ENCODE measurements at places on chromosomes 12 and 14.

- DNase-seq, result no peak
These were observed 37.4 kb downstream of the GAS2L3 start for GRCh38 chr12:100610666-100611430.

- DNase-seq, result no peak
These were observed 114.4 kb downstream of the SLC38A1 start for GRCh38 chr12:46154221-46154985.

DNA sequence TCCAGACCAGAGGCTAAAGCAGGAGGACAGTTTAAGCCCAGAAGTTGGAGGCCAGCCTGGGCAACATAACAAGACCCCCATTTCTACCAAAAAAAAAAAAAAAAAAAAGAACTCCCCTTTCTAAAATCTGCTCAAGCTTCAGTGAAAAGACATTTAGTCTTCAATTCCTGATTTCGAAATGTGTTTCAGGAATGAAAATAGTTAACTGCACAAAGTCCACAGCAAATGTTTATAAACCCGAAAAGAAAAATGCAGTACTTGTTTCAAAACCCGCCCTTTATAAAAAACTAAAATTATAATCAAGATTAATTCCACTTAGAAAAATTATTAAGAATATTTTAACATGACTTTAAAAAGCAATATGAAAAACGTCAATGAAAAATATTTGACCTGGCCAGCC lies 12.1 kb downstream of the ATXN2 start:
- DNase-seq, result no peak

DNA sequence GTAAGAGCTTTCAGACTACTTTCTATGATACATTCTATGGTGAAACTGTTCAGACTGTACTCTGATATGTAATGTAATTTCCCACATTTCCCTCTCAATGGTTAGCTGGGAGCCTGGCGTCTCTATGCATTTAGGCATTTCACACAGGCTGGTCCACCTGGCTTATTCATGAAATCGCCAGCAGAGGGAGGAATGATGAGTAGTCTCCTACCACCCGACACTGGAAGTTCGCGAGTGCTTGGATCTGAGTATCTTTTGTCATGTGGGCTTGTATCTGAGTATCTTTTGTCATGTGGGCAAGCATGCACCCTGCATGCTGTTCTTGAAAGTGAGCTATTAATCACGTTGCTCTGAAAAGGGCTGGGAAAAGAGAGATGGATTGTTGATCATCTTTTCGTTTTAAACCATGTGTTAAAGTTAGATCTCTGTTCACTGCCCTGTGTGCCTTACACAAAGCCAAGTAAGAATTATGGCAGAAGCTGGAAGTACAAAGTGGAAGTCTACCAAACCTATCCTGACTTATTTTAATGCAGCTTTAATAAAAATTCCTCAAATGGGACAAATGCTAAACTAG lies 235.0 kb downstream of the ATP23 start:
- no peak for DNase-seq

GRCh38 chr12:70006619-70006973 lies 181.6 kb downstream of the MYRFL start:
- DNase-seq, result no peak

DNA sequence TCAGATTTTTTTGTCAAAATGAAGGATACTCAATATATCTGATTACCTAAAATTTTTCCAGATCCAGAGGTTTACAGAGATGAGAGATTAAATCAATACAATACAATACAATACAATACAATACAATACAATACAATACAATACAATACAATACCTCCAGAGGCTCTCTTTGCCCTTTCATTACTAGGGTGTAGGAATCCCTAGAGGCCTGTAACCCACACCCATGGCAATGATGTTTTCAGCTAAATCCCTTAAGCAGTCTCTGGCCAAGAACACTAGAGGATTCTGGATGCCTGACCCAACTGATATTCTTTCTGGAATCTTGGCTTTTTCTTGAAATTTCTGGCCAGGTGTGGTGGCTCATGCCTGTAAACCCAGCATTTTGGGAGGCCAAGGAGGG lies 23.7 kb upstream of the AEBP2 start:
- no peak for DNase-seq

DNA sequence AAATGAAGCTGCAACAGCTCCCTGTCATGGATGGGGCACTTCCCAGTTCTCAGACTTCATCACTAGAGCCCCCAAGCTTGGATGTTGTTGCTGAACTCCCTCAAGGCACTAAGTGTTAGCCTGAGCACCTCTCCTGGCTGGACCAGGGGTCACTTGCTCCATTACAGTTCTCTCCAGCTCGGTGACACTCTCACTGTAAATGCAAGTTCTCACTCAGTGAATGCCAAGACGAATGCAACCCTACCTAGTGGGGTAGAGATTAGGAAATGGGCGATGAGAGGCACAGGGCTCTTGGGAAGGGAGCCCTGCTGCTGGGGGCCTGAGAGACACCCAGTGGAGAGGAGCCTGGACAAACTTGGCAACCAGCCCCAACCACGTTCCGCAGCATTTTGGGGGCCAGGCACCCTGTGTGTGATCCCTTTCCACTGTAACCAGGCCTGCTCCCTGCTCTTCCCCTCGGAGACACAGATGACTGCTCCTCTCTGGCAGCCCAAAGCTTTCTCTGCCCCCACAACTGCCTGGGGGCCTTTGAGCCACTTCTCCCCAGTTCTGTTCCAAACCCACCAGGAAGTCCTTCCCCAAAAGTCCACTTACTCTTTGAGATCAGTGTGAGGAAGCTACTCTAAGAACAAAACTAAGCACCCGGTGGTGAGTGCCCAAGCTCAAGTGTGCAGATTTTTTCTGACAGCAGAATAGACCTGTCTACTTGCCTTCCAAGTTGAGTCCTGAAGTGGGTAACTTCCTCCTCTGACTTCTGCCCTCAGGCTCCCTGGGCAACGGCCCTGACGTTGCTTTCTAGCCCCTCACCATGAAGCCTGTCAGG lies 8.0 kb upstream of the SELPLG start:
- DNase-seq, result no peak

DNA sequence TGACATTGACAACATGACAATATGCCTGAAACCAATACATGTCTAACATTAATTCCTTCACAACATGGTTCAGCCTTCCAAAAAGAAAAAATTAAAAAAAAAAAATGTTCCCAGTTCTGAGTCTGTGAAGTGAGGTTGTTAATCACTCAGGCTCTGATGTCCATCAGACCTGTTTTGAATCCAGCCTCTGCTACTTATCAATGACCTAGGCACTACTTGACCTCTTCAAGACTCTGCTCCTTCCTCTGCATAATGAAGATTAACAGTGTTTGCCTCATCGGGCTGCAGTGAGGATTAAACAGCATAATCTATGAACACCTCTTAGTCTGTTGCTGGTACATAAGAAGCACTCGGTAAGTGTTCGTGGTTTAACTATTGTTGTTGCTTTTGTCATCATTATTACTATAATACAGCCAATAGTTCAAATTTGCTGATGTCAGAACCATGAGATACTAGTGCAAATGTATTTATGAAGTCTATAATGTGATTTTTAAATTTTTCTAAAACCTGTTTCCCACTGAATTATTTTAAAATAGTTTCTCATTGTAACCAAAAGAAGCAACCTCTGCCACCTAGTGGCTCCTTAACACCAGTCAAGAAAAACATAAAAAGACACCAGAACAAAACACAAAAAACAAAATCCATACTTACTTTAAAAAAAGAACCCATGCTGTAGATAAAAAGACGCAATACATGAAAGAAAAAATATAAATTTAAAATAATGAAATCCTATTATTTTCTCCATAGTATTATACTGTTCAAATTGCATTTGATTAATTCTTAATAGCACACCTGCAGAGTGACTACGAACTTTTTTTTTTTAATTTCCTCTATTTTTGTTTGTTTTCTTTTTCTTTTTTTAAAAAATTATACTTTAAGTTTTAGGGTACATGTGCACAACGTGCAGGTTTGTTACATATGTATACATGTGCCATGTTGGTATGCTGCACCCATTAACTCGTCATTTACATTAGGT lies 20.3 kb upstream of the TMX1 start:
- no peak for DNase-seq

- DNase-seq, result no peak
These were observed 966.2 kb downstream of the NRXN3 start for GRCh38 chr14:79136071-79137044.

DNA sequence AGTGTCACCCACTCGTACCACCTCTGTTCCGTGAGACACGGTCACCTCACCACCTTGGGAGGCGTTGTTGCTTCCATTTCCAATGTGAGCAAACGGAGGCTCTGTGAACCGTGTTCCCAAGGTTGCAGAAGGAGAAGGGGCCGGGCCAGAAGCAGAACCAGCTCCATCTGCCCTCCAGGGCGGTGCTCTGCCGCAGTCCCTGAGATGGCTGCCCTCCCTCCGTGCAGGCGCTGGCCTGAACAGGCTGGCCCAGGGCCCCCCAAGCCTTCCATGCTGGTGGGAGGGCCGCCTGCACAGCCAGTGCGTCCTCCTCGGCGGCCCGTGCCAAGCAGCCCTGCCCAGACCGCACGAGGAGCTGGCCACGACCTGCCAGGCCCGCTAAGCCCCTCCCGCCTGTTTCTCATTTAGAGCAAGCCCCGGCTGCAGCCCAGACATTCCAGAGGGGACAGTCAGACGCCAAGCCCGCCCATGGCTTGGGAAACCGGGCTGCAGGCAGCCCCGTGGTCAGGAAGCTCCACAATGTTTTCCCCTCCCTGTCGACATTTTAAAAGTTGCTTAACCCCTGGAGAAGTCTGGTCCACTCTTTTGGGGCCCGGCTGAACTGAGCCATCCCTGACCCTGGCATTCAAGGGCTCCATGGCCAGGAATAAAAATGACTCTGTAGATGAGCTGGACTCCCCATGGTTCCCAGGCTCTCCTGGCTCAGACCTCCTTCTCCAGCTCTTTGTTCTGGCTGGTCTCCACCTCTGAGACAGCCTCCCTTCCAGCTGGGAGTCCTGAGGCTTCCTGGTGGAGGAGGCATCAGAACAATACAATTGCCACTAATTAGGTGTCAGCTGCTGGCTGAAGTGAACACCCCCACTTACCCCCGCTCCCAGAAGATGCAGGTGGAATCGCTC lies 236.0 kb downstream of the BCL11B start:
- DNase-seq, result peak; percentile 91

- no peak for DNase-seq
These were observed 217.1 kb upstream of the BTG1 start for GRCh38 chr12:92362785-92363184.

- no peak for DNase-seq
These were observed 59.6 kb downstream of the ZFP36L1 start for GRCh38 chr14:68733086-68733914.

GRCh38 chr14:65476273-65476941 lies 63.9 kb downstream of the FUT8 start:
- DNase-seq, result no peak

- no peak for DNase-seq
These were observed 67.0 kb downstream of the PTHLH start for GRCh38 chr12:27905285-27906126.

DNA sequence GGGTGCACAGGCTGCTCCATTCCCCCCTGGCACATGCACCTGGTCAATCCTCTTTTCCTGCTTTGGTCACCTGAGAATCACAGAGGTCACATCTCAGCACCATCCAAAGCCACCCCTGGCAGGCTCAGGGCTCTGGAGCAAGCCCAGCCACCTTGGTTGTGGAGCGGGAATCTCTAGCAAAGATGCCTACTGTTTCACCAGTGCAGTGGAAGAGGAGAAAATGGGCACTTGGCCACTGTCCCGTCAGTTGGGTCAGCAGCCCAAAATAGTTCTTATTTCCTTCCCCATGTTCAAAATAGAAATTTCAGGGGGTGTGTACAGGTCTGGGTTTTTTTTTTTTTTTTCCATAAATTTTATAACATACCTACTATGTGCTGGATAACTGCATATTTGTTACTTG lies 18.3 kb downstream of the RTL1 start:
- no peak for DNase-seq

DNA sequence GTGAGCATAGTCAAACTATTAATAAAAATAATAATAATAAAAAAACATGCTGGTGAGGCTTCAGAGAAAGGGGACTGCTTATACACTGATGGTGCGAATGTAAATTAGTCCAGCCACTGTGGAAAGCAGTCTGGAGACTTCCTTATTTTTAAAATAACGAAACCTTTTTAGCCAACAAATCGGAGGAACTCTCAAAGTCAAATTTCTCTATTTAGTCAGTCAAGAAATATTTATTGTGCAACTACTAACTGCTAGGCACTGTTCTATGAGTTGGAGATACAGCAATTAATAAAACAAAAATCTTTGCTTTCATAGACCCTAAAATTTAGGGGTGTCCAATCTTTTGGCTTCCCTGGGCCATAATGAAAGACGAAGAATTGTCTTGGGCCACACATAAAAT lies 10.8 kb downstream of the TAOK3 start:
- DNase-seq, result no peak

DNA sequence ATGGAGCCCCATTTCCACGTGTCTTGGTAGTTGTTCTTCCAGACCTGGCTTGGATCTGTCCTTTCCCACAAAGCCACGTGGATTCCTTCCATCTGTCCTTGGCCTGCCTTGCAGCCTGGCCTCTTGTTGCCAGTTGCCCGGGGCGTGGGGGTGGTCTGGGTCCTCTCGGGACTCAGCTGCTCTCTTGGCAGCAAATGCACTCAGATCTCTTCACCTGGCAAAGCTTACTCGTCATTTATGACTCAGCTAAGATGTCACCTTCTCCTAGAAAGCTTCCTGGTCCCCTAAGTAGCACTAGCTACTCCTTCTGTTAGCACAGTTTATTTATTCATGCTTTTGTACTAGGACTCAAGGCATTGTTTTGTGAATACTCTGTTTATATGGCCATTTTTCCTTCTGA lies 13.6 kb downstream of the PLEKHG3 start:
- DNase-seq, result no peak

- DNase-seq, result no peak
These were observed 98.1 kb upstream of the GRIP1 start for GRCh38 chr12:66776974-66777373.

DNA sequence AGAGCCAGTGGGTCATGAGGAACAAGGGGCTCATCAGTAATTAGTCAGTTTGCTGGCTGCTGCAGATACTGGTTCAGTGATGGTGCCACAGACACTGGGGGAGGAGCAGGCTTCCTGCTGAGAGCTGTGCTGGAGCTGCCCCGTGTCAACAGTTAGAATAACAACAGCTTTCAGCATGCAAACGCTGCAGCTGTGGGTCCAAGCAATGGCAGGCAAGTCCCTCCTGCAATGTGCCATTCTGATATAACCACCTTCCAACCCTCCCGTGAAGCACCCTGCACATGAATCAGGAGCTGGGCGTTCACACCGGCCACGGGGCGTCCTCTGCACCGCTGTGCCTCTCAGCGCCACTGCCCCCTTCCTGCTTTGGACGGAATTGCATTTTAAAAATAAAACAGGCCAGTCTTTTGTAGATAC lies 258.4 kb upstream of the SFSWAP start:
- DNase-seq, result no peak
